ENCODE measurements at places on chromosomes 16 and 17. TPM values are rescaled to one million over a fixed set of nuclear protein-coding genes. Genes with fewer than 3 reads are reported as not detected.

HEATR9 gene
- polyA plus RNA-seq, result not detected

DNA sequence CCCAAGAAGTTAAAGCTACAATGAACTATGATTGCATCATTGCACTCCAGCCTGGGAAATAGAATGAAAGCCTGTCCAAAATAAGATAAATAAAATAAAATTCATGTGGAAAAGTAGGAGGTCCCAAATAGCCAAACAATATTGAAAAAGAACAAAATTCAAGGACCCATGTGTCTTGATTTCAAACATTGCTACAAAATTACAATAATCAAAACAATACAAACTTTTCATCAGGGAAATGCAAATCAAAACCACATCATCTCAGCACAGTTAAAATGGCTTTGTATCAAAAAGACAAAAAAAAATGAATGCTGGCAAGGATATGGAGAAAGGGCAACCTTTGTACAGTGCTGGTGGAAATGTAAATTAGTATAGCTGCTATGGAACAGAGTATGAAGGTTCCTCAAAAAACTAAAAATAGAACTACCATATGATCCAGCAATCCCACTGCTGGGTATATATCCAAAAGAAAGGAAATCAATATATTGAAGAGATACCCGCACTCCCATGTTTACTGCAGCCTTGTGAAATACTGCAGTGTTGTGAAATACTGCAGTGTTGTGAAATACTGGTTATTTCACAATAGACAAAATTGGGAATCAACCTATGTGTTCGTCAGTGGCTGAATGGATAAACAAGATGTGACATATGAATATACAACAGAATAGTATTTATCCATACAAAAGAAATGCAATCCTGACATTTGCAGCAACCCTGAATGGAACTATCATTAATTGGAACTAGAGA lies 24.5 kb upstream of the ZNF287 start:
- H3K36me3 ChIP-seq, result no peaks in the 10 kb centered on the region
- H3K4me1 ChIP-seq, result peaks cover 7% of the 10 kb centered on the region
- no peak overlapping the region for H3K27ac ChIP-seq

DNA sequence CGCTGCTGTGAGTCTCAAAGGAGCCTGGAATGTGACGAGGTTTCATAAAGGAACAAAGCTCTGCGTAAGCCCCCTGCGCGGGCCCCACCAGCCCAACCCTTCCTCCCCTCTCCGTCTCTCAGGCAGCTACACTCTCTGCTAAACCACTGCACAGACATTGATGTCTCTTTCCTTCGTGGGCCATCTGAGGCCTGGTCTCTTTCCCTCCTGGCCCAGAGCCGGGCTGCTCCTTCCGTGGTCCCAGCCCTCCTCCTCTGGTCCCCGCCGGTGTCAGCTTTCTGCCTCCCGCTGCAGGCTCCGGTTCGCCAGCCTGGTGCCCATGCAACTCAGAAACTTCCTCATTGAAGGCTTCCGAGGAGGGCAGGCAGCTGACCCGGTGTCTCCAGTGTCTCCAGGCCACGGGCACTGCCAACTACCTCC lies 7.4 kb downstream of the SCARF1 start:
- H3K4me1 ChIP-seq, result no peaks in the 10 kb centered on the region
- no peak overlapping the region for H3K4me3 ChIP-seq
- H3K27me3 ChIP-seq, result no peaks in the 10 kb centered on the region
- H3K36me3 ChIP-seq, result no peaks in the 10 kb centered on the region
- H3K27ac ChIP-seq, result no peak overlapping the region

- H3K36me3 ChIP-seq, result no peaks in the 10 kb centered on the region
- H3K4me1 ChIP-seq, result no peaks in the 10 kb centered on the region
- H3K4me3 ChIP-seq, result no peak overlapping the region
- H3K27me3 ChIP-seq, result peaks cover 11% of the 10 kb centered on the region
- DNase-seq, result no peak
- no peak overlapping the region for H3K27ac ChIP-seq
Measured at GRCh38 chr17:69357701-69358100, 30.8 kb upstream of the ABCA5 start.
